RCC 7860 (cell line): ENCODE measurements at places on chromosomes 16 and 17.

GRCh38 chr17:39618246-39618913 is 8.4 kb upstream of the PPP1R1B start:
- DNase-seq, result no peak

DNA sequence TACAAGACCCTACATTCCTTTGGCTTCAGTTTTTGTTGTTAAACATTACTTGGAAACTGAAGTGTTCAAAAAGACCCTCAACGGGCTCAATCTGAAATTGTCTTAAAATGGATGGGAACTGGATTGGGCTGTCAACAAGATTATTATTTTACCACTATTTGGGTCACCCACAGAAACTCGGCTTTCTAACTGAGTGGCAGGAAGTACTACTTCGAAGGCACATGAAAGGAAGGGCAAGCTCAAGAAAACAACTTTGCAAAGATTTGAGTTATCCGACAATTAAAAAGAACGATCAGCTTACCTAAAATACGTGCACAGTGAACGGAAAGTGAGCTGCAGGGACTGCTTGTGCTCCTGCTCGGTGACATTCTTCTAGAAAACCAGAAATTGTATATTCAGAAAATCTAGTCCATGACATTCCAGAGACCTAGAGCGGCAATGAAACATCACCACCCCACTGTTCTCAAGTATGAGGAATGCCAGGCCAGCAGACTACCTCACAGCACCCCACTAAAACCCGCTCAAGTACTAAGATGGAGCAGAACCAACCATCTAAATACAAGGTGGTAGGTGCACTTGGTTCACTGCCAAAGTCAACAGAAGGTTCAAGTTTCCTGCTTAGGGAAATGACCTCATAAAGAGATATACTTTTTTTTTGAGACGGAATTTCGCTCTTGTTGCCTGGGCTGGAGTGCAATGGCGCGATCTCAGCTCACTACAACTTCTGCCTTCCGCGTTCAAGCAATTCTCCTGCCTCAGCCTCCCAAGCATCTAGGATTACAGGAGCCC is 60.5 kb downstream of the ZZEF1 start:
- DNase-seq, result no peak

DNA sequence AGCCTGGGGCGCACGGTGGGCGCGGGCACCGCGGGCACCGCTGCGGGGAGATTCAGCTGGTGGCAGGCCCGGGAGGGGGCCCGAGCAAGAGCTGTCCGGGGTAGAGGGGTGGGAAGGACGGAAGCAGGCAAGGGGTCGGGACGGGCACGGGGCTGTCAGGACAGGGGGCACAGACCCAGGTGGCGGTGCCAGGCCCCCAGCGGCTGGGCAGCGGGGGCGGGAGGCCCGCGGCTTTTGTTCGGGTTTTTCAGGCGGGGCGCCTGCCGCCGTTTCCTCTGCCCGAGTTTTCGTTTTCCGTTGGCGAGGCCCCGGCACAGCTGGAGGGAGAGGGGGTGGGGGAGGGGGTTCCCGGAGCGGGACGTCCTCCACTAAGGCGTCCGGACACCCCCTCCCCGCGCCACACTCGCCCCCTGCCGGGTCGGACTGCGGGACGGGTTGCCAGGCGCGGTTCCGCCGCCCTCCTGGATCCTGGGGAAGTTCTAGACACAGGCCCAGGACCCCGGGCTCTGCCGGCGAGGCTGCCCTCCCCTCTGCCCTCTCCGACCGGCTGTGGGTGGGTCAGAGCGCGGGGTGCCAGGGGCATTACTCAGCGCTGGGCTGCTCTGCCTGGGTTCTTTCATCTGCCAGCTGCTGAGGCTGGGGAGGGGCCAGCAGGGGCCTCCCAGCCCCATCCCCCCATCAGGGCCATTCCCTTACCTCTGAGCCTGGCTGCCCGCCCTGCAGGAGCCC is 543 bp downstream of the ARHGAP23 start:
- peak; percentile 43 for DNase-seq

DNA sequence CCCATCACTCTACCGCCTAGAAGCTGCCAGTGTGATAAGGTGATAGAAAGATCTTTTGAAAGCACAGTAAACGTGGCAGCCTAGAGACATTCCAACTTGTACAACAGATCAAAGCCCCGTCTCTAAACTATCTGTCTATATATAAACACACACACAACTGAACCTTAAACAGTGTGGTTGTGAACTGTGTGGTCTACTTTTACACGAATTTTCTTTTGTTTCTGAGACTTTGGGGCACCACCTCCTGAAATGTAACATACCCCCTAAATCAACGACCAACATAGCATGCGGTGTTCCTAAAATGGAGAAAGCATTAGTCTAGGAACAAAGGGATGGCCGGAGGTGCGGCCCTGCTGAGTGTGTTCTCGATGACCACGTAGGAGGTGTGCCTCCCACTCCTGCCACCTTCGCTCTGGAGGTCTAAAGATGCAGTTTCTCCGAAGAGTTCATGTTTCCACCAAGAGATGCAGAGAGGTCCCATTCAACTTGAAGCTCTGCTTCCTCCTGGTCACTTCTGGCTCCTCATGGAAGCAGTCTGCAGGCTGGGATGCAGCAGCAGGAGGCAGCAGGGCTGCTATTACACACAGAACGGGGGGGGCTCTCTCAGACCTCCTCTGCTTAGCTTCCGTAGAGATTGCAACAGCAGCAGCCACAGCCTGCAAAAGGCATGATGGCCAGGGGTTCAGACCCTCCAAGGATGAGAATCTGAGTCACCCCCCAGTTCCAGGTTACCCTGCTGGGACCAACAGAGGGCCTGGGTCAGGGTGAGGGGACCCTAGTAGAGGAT is 22.6 kb upstream of the USP10 start:
- no peak for DNase-seq

DNA sequence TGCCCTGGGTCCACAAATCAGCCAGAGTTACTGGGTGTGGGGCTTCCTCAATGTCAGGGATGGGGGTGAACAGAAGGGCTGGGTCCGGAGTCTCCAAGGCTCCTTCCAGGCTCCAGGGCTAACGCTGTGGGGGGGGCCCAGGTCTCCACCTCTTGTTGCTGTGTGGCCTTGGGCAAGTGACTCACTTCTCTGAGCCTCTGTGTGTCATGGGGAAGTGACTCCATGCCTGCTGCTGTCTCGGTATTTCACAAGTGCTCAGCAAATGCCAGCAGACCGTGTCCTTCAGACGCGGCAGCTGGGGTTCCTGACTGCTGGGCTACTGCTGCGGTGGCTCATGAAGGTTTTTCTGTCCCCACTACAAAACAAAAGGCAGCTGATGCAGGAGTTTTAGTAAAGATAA is 26.6 kb downstream of the JPH3 start:
- DNase-seq, result peak; percentile 77

GRCh38 chr17:2087597-2088211 is 32.8 kb downstream of the HIC1 start:
- no peak for DNase-seq

GRCh38 chr16:2686912-2687507 is 4.7 kb downstream of the KCTD5 start:
- DNase-seq, result no peak

GRCh38 chr16:64253525-64253924 is 868.3 kb downstream of the CDH11 start:
- no peak for DNase-seq

DNA sequence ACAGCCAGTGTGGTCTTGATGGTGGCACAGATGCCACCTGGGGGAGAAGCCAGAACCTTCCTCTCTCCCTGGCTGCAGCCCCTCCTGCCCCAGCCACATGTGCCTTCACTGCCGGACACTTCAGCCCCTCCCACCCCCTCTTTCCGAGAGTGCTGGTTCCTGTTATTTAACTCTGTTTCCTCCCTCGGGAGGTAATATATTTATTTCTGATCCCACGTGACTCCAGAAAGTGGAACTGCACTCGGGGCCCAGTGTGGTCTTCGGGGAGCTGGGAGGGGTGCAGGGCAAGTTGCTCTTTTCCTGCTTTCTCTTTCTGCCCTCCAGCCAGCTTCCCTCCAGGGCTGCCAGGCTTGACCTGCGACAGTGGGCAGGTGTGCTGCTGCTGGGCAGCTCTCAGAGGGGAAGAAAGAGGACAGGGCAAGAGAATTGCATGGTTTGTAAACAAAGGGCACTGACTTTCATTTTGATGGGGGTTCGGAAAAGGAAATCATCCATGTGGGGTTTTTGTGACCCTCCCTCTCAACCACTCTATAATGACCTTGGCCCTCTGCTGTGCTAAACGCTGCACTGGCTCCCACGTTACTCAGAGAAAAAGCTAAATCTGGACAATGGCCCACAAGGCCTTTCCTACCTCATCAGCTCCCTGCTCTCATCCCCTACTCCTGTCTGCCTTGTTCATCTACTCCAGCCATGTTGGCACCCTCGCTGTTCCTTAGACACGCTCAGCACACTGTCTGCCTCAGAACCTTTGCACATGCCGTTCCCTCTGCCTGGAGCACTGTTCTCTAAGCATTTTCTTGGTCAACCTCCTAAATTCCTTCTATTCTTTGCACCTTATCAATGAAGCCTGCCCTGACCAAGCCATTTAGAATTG is 8.2 kb upstream of the CIITA start:
- DNase-seq, result no peak

GRCh38 chr16:71467810-71468209 is 5.8 kb upstream of the ZNF23 start:
- DNase-seq, result no peak

DNA sequence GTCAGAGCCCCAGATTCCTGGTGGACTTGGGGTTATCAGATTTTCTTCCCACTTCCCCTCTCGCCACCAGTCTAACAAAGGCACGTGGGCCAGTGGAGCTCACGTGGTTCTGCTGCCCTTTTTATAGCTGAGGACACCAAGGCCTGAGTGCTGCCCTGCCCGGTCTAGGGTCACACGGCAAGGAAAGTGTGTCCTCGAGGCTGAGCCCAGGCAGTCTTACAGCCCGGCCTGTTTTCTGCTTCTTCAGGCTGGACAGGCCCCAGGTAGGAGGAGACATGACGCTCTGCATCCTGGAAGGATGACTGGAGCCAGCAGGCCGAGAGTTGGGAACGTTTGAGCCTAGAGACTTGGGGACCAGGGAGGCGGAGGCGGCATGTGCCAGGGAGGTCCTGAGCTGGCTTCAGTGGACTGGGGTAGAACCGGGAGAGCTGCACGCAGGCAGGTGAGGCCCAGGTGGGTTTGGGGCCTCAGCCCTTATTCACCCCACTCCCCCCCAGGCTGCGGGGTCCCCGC is 3.5 kb downstream of the CTRB1 start:
- DNase-seq, result no peak

DNA sequence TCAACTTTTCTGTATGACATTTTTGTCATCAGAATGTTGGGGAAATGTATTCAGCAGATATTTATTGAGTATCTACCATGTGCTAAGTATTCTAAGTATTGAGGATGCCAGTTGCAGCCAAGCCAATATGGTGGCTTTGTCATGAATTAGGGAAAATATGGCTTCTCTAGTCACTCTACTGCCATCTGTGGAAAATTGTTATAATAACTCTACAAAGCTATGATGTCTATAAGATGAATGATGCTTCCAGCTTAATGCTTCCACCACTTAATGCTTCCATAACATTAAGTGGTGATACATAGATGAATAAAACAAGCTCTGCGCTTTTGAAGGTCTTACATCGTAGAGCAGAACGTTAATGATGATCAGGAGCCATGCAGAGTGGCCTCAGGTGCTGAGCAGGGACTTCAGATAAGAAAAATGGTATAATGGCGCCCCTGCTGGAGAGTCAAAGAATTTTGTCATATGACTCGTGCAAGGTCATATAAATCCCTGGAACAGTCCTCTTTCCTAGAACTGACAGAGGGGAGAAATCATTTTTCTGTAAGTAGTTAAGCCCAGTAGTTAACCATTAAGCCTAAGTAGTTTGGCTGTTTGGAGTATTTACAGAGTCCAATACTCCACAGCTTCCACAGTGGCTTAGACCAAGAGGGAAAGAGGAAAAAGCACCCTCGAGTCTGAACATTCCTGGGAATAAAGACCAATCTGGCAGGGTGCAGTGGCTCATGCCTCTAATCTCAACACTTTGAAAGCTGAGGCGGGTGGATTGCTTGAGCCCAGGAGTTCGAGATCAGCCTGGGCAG is 2.7 kb upstream of the TMIGD1 start:
- DNase-seq, result peak; percentile 78

- no peak for DNase-seq
These were observed 429.0 kb downstream of the MAF start for GRCh38 chr16:79171504-79171903.

DNA sequence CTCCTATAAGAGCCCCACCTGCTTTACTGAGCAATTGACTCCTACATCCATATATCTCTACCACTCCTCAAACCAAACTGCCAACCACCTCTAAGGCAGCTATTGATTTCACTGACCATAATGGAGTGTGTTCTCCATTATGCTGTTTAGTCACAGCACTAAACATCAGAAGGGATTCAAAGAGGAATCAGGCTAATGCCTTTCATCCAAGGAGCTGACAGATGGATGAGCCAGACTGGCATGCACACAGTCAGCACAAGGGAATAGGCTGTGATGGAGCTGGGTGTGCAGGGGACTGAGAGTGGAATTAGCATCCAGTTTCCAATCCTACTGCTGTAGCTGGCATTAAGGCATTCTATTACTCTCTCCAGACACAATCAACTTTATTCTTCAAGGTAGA is 88.7 kb upstream of the CCL2 start:
- DNase-seq, result no peak

DNA sequence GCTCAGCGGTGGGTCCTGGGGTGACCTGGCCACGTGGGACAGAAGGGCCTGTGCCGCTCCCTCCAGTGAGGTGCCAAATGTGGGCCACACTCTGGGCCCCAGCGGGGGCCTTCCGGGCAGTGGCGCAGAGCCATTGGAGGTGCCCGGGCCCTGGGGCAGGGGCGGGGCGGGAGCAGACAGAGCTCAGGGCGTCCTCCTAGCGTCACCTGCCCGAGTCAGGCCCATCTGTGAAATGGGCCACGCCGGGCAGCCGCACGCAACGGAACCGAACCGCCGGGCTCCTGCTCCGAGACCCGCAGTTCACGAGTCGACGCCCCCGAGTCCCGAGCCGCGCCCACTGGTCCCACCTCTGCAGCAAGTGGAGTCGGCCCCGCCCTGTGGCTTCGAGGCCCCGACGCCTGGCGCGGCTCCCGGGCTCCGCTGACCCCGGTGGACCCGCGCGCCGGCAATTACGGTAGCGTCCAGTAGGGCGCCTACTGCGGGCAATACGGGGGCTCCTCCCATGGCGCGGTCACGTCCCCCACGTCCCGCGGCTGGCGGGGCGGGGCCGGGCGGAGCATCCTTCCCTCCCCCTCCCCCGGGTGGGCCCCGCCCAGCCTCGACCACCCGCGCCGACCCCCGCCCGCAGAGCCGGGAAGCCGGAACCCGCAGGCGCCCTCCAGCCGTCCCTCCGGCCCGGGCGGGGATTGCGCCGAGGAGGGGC is 1.9 kb downstream of the SLC16A3 start:
- DNase-seq, result peak; percentile 83

- no peak for DNase-seq
These were observed 444.3 kb upstream of the HSBP1 start for GRCh38 chr16:83363521-83363920.
